ENCODE measurements at places on chromosomes 16 and 17. TPM values are rescaled to one million over a fixed set of nuclear protein-coding genes. Genes with fewer than 3 reads are reported as not detected.

DNA sequence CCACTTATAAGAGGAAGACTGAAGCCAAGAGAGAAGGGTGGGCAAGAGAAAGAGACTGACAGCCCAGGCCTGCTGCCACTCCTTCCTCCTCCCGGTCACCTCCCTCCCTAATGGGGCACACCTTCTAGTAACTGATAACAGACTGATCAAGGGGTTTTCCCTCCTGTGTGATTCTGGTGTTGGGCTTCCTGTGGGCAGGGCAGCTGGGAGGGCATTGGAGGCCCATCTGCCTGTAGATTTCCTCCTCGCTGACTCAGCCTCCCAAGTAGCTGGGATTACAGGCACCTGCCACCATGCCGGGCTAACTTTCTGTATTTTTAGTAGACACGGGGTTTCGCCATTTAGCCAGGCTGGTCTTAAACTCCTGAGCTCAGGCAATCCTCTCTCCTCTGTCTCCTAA, 16.2 kb downstream of the CA4 start:
- DNase-seq = peak; percentile 47

- peak; percentile 85 for DNase-seq
Measured at GRCh38 chr17:1190751-1191331, 11.1 kb upstream of the ABR start.

GRCh38 chr17:13030459-13031300, 12.9 kb upstream of the ELAC2 start:
- DNase-seq = peak; percentile 47

GRCh38 chr17:7014261-7014994, 2.0 kb downstream of the RNASEK start:
- DNase-seq = peak; percentile 99

DNA sequence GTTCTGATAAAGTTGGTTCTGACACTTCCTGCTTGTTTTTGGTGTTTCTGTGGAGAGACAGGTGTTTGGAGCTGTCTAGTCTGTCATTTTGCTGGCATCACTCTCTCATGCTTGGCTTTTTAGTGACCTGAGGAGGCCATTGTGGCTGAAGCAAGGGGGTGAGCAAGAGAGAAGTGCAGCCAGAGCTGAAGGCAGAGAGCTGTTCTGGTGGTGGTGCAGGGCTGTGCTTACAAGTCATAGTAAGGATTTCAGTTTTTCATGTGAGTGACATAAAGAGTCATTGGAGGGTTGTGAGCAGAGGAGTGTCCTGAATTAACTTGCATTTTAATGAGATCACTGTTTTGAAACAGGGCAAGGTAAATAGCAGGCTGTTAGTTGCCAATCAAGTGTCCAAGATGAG, 97.5 kb downstream of the CHD9 start:
- no peak for DNase-seq

KRTAP4-7 gene
- total RNA-seq = not detected
